H1 (cell line): ENCODE measurements at places on chromosomes 5 and 9. TPM values are rescaled to one million over a fixed set of nuclear protein-coding genes. Genes with fewer than 3 reads are reported as not detected.

GRCh38 chr9:27564670-27565069 is 8.6 kb downstream of the C9orf72 start:
- no peak for DNase-seq
- no peaks in the 10 kb centered on the region for H3K4me1 ChIP-seq
- H3K27ac ChIP-seq = no peak overlapping the region
- H3K27me3 ChIP-seq = no peaks in the 10 kb centered on the region
- H3K4me3 ChIP-seq = no peak overlapping the region
- H3K36me3 ChIP-seq = peaks cover 16% of the 10 kb centered on the region

DNA sequence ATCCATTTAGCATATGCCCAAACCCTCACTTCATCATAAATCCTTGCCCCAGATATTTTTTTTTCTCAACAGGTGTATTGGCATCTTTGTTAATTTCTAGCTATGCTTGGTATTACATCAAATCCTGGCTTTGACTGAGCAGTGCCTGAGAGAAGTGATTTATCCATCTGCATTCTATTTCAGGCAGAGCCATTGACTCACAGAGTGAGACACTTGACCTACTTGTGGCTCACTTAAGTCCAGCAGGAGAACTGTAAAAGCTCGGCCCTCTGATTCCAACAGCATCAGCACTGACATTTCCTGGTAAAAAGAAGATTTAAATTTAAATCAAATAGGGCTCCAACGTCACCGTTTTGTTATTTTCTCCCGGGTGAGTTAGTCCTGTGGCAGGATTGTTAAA is 93.4 kb downstream of the PLK2 start:
- DNase-seq = no peak
- H3K27me3 ChIP-seq = no peaks in the 10 kb centered on the region; the same call in 1 of the 2 replicates
- H3K4me3 ChIP-seq = no peak overlapping the region
- no peaks in the 10 kb centered on the region for H3K4me1 ChIP-seq

- H3K27me3 ChIP-seq = no peaks in the 10 kb centered on the region
- DNase-seq = no peak
- 0 out of 2 replicates have a peak overlapping the region, but pooled peaks have one; percentile 42 for H3K27ac ChIP-seq
- peak overlapping the region; percentile 72 for H3K4me3 ChIP-seq
- H3K4me1 ChIP-seq = peaks cover 6% of the 10 kb centered on the region
- H3K36me3 ChIP-seq = peaks cover 10% of the 10 kb centered on the region
Measured at GRCh38 chr9:136886610-136887597, 588 bp downstream of the TRAF2 start.

GRCh38 chr5:159601216-159601615 is 270.9 kb upstream of the IL12B start:
- no peak for DNase-seq
- H3K27me3 ChIP-seq = no peaks in the 10 kb centered on the region

DNA sequence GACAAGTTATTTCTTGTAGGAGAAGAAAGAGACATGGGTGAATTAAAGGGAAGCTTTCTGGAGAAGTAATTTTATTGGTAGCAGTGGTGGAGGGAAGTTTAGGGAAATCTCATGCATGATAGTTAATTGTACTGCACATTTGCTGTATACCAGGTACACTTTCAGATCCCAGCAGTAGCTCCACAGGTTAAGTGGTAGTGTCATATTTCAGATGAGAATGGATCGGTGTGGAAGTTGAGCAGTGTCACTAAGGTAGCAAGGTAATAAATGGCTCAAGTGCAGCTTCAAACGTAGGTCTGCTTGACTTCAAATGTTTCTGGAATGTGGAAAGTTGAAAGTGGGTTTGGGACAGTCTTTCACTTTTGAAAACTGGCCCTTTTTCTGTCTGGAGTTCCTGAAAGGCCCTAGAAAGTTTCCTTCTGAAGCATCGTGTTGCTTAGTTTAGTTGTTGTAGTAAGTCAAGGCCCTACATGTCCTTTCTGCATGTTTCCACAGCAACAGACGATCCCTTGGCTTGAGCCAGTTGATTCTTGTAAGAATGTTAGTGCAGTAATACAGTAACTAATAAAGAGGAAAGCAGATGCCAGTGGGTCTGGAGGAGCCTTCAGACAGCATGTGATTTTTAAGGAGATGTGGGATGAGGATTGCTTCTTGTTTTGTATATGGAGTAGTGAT is 3.7 kb downstream of the CLTA start:
- no peaks in the 10 kb centered on the region for H3K27me3 ChIP-seq
- peaks cover 6% of the 10 kb centered on the region for H3K4me1 ChIP-seq
- peaks cover 22% of the 10 kb centered on the region for H3K36me3 ChIP-seq
- DNase-seq = no peak
- no peak overlapping the region for H3K4me3 ChIP-seq

GRCh38 chr5:78377718-78378105 is 17.3 kb downstream of the SCAMP1 start:
- H3K4me3 ChIP-seq = no peak overlapping the region
- no peak overlapping the region for H3K27ac ChIP-seq
- no peaks in the 10 kb centered on the region for H3K36me3 ChIP-seq
- H3K4me1 ChIP-seq = no peaks in the 10 kb centered on the region

THBS4 gene
- 12.8 and 14.2 TPM in 2 replicates for total RNA-seq

SCGB3A2 gene
- 63.6 and 74.3 TPM in 2 replicates for total RNA-seq

PCA3 gene
- not detected in 2 replicates for total RNA-seq
